SIG-M5 (cell line): ENCODE measurements at places on chromosomes 3 and 15.

GRCh38 chr3:173465112-173465511, 67.6 kb downstream of the NLGN1 start:
- DNase-seq, result no peak

DNA sequence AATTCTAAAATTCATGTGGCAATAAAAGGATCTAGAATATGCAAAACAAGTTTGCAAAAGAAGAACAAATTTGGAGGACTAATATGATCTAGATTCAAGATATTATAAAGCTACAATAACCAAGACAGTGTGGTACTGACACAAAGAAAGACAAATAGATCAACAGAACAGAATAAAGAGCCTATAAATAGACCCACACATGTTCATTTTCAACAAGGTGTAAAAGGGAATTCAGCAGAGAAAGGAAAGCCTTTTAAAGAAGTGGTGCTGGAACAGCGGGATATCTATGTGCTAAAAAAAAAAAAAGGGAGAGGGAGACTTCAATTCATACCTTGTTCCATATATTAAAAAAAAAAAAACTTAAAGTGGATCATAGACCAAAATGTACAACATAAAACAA, 149.0 kb downstream of the WDR76 start:
- no peak for DNase-seq

DNA sequence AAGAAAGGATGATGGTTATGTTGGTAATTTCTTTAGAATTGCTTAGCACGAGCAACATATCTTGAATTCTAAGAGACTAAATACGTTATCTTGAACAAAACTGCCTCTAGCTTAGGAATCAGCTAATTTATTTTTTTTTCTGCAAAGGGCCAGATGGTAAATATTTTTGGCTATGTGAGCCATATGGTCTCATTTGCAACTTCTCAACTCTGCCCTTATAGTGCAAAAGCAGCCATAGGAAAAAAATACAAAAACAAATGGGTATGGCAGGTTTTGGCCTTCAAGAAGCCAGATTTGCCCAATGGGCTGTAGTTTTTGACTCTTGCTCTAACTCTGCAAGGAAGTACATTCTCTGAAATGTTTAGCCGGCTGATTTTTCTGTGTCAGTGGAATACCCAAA, 11.9 kb downstream of the OXSM start:
- no peak for DNase-seq

GRCh38 chr3:183357564-183358079, 70.8 kb downstream of the MCF2L2 start:
- DNase-seq, result no peak

DNA sequence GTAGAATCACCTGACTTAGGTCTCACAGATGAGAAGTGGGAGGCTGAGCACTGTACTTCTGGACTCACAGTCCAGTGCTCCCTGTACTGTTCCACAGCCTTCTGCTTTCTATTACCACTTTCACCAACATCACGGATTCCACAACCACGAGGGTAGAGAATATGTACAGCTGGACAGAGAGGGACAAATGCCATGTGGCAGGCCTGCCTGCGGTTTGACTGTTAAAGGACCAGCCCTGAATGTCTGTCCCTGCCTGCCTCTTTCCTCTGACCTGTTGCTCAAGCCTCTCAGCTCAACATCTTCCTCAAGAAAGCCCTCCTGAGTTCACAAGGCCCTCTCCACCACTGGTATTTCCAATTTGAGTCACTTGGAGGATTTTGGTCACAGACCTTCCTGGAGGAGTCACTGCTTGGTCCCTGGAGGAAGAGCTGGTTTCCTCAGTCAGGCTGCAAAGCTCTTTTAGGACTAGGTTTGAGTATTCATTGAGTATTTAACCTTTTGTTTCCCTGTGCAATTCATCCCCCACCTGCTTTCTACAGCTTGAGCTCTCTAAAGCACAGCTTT, 49.1 kb downstream of the RAB11A start:
- DNase-seq, result no peak

- no peak for DNase-seq
Measured at GRCh38 chr3:69890084-69890483, 109.4 kb upstream of the SAMMSON start.

DNA sequence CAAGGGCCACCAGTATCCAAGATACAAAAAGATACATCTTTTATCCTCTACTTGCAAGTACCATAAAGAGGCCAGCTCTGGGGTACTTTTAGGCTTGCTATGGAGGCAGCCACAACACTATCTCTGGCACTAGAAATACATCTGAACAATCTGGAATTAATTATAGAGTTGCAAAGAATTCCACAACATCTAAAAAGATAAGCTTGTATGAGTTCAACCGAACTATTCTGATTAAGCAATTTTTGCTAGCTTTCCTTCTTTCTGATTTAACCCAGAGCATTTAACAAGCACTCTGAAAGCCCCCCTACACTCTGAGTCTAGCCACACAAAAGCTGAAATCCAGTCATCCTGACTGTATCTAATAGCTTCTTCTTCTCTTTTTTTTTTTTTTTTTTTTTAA, 95.4 kb downstream of the FRMD5 start:
- DNase-seq, result no peak

GRCh38 chr3:193944518-193944884, 191.4 kb upstream of the HES1 start:
- no peak for DNase-seq

DNA sequence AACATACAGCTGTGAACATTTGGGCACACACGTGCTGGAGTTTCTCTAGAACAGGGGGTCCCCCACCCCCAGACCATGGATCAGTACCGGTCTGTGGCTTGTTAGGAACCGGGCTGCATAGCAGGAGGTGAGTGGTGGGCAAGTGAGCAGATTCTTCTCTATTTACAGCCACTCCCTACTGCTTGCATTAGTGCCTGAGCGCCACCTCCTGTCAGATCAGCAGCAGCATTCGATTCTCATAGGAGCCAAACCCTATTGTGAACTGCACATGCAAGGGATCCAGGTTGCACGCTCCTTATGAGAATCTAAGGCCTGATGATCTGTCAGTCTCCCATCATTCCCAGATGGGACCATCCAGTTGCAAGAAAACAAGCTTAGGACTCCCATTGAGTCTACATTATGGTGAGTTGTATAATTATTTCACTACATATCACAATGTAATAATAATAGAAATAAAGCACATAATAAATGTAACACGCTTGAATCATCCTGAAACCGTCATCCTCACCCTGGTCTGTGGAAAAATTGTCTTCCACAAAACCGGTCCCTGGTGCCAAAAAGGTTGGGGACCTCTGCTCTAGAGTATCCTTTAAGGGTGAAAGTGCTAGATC, 25.8 kb downstream of the CHRM5 start:
- no peak for DNase-seq

DNA sequence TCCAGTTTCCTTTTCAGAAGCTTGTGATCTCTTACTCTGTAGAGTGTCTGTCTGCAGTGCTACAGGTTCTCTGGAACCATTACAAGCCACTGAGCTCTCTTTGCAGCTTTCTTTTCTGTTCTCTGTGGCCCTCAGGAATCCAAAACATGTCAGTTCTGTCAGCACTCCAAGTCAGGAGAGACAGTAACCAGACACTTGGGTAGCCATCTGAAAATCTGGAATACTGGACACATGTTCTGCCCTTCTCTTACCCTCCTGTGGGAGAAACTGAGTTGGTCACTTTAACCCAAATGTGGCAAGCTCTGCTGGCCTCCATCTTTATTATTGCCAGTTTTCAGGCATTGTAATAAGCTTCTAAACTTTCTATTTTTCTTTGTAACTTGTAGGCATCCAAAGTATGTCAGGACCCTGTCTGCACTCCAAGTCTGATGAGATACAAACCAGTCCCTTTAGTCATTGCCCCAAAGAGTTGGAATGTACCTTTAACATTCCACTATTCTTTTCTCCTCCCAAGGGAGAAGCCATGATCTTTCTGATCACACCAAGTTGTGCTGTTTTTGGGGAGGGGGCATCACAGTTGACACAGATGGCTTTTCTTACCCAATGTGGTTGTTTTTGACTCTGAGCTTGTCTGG, 183.7 kb downstream of the DPH6 start:
- DNase-seq, result no peak

- no peak for DNase-seq
Measured at GRCh38 chr3:14208977-14209394, 30.4 kb downstream of the LSM3 start.

- no peak for DNase-seq
Measured at GRCh38 chr3:189512821-189513220, 118.4 kb upstream of the TP63 start.

DNA sequence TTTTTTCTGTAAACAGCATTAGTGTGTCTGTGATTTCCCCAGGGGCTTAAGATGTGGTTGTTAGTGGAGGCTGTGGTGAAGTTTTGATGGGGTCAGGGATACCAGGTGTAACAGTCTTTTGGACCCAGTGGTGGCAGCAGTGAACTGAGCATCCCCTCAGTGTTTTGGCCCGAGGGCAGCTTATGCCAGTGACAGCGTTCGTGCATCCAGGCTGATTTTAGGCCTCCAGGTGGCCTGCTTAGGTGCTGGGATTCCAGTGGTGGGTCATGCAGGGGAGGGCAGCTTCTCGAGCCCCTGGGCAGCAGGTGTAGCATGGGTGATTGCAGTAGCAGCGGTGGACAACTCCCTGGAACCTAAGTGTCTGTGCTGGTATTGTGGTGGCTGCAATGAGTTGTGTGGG, 29.2 kb downstream of the STT3B start:
- no peak for DNase-seq

GRCh38 chr3:10983219-10983916, 9.2 kb upstream of the SLC6A1 start:
- no peak for DNase-seq

DNA sequence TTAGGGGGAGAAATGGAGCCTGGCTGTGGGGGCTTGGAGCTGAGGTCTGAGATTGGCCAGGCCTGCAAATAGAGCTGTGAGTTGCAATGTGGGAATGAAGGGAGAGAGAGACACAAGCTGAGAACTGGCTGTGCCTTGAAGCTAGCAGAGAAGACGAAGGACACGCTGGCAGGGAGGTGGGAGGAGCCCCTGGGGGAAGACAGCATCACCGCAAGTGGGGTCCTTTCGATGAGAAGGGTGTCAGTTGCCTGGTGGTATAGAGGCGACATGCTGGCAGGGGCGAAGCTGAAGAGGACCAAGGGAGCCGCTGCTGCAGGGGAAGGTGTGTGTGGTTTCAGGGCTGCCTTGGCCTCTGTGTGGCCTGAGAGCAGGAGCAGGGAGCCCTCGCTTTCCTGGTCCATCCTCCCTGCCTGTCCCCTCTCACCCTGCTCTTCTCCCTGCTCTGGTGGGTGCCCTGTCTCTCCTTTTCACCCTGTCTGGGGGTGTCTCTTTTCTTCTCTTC, 5.5 kb downstream of the RHCG start:
- no peak for DNase-seq

- DNase-seq, result no peak
Measured at GRCh38 chr3:189845069-189845468, 213.9 kb downstream of the TP63 start.

DNA sequence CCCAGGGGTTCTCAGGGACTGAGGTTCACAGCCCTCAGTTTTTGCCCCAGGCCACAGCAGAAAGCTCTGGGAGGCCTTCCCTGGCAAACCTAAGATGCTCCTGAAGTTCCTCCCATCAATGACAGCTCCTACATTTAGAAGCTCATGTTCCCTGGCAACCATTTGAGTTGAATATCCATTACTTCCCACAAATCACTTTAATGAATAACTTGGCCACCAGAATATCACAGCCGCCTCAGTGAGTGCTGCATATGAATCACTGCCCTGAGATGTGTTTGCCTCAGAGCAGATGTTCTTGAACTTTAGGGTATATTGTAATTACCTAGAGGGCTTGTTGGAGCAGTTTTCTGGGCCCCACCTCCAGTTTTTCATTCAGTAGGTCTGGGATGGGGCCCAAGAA, 27.4 kb downstream of the SLCO2A1 start:
- DNase-seq, result no peak

DNA sequence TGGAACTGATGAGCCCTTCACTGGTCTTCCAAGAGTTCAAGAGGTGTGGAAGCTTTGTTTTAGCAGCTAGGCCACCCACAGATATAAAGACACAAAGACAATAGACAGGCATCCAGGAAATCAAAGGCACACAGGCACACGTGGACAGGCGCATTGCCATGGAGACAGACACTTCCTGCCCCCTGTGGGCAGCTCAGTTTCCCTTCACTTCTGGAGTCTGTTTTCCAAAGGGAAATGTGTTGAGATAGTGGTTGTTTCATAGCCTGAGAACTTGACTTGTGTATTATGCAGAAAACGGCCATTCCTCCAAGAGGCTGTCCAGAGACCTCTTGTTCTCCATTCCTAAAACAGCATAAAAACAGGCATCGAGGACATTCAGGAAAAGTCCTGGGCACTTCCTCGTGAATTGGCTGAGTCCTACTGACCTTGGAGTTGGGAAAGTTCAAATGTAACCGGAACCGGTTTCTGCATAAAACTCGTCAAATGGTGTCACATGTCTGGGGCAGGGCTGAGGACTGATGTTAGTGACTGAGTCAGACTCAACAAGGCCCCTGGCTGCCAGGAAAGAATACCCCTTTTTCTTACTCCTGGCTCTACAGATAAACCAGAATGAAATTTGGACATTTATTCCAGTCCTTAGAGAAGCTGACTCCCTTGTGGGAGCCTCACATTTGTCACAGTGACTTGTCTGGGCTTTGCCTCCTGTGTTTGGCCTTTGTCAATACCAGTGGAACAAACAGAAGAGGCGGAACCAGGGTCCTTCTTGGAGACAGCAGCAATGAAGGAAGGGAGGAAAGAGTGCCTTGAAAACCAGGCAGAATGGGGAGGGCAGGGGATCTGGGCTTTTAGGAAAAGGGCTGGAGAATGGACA, 1.3 kb downstream of the ALPK3 start:
- no peak for DNase-seq

DNA sequence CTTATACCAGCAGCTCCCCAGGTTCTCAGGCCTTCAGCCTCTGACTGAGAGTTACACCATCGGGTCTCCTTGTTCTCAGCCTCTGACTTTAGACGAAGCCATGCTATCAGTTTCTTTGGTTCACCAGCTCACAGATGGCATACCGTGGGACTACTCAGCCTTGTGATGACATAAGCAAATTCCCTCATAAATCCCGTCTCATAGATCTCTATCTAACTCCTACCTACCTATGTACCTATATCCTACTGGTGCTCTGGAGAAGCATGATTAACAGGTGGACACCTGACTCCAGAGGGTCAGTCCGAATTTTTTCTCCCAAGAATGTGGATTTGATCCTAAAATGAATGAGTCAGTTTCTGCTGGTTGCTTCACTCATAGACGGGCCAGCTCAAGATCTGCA, 59.1 kb upstream of the CDV3 start:
- DNase-seq, result no peak

DNA sequence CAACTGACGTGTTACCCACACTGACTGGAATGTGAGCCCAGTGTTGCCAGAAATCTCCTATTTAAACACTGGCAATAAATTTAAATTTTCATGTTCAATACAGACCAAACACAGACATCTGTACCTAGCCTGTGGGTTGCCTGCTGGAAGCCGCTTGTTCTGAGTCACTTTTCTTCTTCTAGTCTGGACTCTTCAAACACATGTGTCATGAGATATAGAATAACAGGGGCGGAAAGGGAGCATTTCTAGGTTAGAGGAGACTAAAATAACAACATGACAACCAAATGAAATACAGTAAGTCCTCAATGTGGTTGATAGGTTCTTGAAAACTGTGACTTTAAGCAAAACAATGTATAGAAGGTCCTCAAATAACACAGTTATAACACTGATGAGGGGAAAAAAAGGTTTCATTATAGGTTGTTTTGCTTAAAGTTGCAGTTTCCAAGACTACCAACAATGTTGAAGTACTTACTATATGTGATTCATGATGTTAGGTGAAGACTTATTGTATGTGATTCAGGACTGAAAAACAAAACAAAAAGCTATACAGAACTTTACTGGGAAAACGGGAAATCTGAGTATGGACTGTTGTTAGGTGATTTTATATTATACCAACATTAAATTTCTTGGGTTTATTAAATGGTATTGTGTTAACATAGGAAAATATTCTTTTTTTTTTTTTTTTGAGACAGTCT, 63.1 kb downstream of the PRKAR2A start:
- DNase-seq, result no peak

- no peak for DNase-seq
Measured at GRCh38 chr3:142958707-142959106, 4.8 kb downstream of the PAQR9 start.
